Glomerular endothelial cell (primary cell): ENCODE measurements at places on chromosomes 13 and 19.

DNA sequence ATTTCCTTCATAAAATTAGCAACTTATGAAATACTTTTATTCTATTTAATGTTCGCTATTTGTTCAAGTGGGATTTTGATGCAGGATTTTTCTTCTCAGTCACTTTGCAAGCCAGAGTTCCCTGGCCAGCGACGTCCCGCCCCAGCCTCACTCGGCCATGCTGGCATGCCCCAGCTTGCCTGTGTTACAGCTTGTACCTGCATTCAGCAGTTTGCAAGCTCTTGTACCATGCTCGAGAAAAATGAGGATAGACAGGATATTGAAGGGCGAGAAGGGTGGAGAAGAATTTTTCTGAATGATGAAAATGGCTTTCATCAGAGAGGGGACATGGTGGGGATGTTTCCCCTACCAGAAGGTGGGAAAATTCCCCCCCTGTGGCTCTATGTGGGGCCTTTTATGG is 2180.2 kb upstream of the PCDH20 start:
- DNase-seq = no peak

GRCh38 chr13:41542281-41542680 is 84.9 kb downstream of the RGCC start:
- no peak for DNase-seq

GRCh38 chr19:29587518-29587986 is 18.5 kb upstream of the POP4 start:
- no peak for DNase-seq

DNA sequence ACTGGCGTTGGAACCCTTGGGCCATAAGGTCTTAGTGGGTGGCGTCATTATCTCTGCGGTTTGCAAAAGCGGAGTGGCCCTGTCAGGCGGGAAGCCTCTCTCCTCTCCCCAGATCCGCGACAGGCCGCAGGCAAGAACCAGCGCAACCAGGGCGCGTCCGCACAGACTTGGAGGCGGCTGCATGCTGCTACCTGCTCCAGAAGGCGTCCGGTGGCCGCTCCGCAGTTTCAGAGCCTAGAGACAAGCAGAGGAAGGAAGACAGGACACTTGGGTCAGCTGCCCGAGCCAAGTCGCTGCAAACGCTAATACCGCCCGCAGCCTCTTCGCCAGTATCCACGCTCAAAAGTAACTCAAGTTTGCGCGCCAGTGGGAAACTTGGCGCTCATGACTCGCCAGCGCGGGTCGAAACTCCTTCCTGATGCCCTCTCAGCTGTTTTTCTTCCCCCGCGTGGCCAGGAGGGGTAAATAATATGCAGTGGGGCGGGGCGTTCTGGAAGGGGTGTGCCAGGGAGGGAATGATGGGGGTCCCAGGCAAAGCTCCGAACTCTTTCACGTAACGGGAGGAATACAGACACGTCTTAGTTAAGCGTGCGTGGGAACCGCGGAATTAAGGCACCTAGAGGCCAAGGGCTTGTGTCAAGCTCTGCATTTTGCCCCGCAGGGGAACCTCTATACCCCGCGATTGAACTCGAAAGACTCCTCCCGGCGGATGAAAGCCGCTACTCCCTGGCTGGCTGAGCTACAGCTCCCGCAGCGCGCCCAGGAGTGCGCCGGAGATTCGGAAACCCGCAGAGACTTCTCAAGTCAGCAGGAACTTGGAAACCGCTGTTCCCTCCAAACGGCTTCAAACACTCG is at the start of gene EDNRB:
Gene EDNRB, minus strand, starts transcription at position 441 of the 855 bp plus-strand sequence. Its CDS starts 258 bp downstream, at position 183.
- no peak for DNase-seq

GRCh38 chr19:7312816-7313215 is 18.6 kb upstream of the INSR start:
- no peak for DNase-seq

GRCh38 chr13:59346999-59347723 is 816.6 kb downstream of the DIAPH3 start:
- DNase-seq = no peak

GRCh38 chr13:112775791-112776279 is 86.0 kb downstream of the ATP11A start:
- DNase-seq = no peak

- peak; percentile 20 for DNase-seq
These were observed 27.5 kb upstream of the KATNAL1 start for GRCh38 chr13:30334663-30335386.

- DNase-seq = no peak
These were observed 72.2 kb downstream of the CEBPG start for GRCh38 chr19:33445442-33446329.

DNA sequence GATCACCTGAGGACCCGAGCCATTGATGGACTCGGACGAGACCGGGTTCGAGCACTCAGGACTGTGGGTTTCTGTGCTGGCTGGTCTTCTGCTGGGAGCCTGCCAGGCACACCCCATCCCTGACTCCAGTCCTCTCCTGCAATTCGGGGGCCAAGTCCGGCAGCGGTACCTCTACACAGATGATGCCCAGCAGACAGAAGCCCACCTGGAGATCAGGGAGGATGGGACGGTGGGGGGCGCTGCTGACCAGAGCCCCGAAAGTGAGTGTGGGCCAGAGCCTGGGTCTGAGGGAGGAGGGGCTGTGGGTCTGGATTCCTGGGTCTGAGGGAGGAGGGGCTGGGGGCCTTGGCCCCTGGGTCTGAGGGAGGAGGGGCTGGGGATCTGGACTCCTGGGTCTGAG is 888 bp downstream of the FGF21 start:
- no peak for DNase-seq

DNA sequence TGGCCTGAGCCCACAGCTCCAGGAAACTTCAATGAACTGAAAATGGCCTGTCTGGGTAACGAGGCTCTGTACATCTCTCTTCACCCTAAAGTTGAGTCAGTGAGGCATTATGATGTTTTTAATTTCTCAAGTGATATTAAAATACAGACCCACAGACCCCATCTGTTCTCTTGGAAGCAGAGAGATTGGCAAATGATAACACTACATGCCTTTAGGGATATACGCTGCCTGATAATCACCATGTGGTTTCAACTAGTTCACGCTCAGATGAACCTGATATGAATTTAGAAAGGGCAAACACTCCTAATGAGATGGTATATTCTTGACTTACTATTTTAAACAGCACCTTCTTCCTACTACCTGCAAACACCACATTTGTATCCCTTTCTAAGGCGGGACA is 127.5 kb downstream of the RFC3 start:
- DNase-seq = no peak

- DNase-seq = no peak
These were observed 897 bp downstream of the ETHE1 start for GRCh38 chr19:43525836-43526771.

GRCh38 chr13:46605076-46605824 is 52.3 kb downstream of the LRCH1 start:
- no peak for DNase-seq

DNA sequence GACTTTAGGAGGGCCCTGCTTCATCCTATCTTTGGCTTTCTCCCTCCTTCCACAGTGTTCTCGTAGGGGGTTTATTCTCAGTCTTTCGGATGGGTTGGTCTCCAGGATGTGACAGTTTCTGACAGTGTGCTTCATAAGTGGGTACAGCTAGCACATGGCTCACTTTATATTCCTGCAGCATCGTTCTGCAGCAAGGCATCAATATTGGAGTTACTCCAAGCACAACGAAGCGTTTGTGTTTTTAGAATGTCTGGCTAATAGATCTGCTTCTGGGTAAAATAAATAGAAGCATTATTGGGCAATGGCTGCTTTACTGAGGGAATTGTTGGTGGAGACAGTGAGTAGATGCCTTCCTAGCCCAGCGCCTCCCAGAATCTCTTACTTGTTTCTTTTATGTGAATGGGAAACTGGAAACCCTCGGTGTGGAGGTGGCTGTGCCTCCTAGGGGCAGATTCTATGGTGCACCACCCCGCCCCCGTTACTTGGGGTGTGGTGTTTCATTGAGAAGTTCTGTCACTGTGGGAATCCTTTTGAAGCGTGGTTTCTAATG is 2.0 kb downstream of the FARP1 start:
- no peak for DNase-seq

- DNase-seq = no peak
These were observed 23.9 kb upstream of the LPAR6 start for GRCh38 chr13:48436661-48437288.

- DNase-seq = no peak
These were observed 2.8 kb upstream of the IFNL2 start for GRCh38 chr19:39265321-39265916.

- DNase-seq = no peak
These were observed 62.7 kb downstream of the TSHZ3 start for GRCh38 chr19:31286491-31286890.

GRCh38 chr19:57026476-57026875 is 93.3 kb upstream of the USP29 start:
- DNase-seq = no peak

DNA sequence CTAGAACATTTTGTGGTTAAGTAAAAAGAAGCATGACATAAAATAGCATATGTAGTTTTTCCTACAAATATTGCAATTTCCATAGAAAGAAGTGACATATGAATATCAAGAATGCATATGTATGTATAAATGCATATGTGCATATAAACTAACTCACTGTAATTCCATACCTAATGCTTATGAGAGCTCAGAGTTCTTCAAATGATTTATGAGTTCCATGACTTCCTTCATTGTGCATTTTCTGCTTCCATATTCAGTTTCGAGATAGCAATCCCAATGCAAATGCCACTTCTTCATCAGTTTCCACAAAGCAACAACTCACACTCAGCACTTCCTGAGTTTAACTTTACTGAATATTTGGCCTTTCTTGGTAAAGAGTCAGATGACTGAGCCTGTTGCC is 1744.3 kb upstream of the MIR17HG start:
- DNase-seq = no peak

DNA sequence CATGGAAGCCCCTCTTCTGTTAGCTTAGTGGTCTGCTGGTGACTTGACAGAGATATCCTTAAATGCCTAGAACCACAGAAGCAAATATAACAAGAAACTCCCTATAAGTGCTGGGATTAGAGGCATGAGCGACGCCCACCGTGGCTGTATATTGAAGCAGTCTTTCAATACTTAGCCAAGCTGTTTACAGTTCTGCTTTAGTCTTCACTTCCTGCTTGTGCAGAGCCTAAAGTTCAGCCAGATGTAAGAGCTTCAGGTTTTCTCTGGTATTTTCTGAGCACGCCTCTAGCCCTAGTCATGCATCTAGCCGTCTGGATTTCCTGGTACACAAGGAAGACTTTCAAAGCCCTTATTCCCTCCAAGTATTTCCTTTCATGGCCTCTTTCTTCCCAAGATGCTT is 28.5 kb downstream of the TRPM4 start:
- DNase-seq = no peak

DNA sequence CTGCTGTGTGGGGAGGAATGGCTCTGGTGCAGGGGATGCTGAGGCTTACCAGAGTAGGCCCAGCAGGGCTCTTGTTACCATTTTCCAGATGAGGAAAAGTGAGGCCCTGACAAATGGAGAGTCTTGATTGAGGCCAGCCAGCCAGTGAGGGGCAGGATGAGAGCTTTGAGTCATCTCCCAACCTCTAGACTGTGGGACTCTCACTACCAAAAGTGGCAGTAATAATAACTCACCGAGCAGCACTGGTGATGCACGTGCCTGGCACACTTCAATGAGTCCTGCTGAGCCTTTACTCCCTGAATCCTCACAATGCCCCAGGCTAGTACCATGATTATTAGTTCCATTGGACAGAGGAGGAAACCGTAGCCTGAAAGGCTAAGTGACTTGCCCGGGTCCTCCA is 7.8 kb downstream of the CIC start:
- no peak for DNase-seq

- no peak for DNase-seq
These were observed 303.9 kb downstream of the FOXO1 start for GRCh38 chr13:40362502-40362901.

DNA sequence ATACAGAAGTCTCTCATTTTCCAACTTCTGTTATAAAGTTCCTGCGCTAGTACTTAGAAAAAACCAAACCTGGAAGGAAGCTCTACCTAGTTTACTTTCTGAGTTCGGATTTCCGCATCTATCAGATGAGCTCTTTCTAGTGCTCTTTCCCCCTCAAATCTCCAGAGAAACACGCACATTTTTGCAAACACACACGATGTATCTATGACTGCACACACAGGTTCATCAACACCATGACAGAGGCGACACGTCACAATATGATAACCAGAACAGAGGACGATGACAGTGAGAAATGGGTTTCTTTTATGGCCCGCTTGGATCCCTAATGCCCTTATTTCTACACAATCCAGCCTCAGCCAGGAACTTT is 629 bp upstream of the LRRC63 start:
- no peak for DNase-seq

- DNase-seq = no peak
These were observed 607 bp downstream of the PLEKHJ1 start for GRCh38 chr19:2235381-2236063.

DNA sequence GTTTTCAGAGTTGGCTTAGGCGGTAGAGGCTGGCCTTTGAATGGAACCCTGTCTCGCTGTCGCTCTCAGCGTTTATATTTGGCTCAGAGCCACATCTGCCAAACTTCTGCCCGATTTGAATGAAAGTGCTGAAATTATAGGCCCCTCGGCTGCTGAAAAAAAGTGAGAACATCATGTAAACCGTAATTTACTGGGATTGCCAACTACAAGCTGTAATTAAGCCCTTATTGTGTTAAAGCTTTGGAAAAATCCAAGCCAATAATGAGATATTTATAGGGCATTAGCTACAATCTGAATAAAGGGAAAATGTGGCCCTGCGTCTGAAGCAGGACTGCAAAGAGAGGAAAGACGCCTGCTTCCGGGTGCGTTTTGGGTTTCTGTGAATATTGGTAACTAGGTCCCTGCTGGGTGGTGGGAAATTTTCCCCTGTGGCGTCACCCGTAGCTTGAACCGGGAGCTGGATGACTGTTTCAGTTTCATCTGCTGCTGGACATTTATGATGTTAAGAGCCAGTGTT is 9.9 kb downstream of the DNM2 start:
- DNase-seq = no peak

DNA sequence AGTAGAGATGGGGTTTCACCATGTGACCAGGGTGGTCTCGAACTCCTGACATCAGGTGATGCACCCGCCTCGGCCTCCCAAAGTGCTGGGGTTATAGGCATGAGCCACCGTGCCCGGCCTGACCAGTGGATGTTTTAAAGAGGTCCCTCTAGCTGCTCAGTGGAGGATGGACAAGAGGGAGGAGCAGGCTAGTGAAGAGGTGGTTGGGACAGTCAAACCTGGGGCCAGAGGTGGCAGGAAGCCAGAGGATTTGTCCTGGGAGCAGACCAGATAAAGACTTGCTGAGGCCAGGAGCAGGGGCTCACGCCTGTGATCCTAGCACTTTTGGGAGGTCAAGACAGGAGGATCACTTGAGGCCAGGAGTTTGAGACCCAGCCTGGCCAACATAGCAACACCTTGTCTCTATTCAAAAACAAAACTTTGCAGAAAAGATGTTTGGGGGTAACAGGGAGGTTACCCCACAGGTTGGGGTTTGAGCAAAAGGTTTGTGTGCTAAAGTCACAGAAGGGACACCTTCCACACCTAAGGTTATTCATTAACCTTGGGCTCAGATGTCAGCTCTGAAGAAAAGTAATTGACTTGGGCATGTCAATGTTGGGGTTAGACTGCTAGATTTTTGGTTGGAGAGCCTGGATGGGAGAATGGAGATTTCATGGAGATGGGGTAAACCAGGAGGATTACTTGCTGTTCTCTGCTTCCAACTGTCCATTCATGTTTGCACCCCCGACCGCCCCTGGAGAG is 9.0 kb downstream of the BCAM start:
- no peak for DNase-seq

GRCh38 chr13:95536632-95537241 is 15.8 kb upstream of the CLDN10 start:
- no peak for DNase-seq
